ENCODE measurements at places on chromosomes 12 and 14.

- DNase-seq: no peak
Measured at GRCh38 chr12:5588591-5588990, 156.7 kb downstream of the NTF3 start.

- DNase-seq: no peak
Measured at GRCh38 chr14:106185837-106186233, 659.5 kb downstream of the TMEM121 start.

DNA sequence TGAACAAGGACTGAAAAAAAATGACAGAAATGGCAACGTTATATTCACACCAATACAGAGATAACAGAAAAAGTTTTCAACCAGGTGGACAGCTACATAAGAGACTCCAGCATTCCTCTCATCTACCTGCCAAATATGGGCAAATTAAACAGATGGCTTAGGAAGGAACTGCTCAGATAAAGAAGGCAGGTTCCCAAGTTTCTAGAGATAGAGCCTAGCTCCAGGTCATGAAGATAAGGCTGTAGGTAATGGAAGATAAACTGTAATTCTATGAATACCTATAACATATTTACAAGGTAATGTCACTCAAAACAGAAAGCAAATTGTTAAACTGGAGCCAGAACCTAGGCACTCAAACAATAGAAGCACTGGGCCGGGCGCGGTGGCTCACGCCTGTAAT, 42.5 kb downstream of the GIT2 start:
- DNase-seq: no peak

- no peak for DNase-seq
Measured at GRCh38 chr12:47907851-47908454, 3.2 kb upstream of the VDR start.

GRCh38 chr14:101404426-101405170, 156.7 kb upstream of the DIO3 start:
- no peak for DNase-seq

DNA sequence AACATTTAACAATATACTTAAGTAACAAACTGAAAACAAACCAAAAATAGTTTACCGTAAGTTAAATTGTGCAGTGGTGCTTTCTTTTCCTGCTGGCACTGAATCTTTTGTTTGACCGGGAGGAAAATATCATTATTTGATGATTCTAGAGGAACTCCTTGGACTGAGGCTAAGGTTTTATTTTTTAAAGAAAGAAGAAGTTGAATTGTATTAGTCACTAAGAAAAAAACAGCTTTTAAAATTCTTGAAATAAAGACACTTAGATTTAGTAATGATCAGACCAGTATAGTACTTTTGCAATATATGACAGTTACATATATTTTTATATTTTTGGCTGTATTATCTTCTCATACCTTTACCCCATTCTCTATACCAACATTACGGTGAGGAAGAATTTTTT, 10.3 kb downstream of the MIS18BP1 start:
- no peak for DNase-seq

- DNase-seq: no peak
Measured at GRCh38 chr12:43599708-43600107, 47.7 kb upstream of the ADAMTS20 start.
